ENCODE measurements at places on chromosomes 13 and 19.

- DNase-seq = no peak
Observed at GRCh38 chr13:93715866-93716265, 489.3 kb downstream of the GPC6 start.

DNA sequence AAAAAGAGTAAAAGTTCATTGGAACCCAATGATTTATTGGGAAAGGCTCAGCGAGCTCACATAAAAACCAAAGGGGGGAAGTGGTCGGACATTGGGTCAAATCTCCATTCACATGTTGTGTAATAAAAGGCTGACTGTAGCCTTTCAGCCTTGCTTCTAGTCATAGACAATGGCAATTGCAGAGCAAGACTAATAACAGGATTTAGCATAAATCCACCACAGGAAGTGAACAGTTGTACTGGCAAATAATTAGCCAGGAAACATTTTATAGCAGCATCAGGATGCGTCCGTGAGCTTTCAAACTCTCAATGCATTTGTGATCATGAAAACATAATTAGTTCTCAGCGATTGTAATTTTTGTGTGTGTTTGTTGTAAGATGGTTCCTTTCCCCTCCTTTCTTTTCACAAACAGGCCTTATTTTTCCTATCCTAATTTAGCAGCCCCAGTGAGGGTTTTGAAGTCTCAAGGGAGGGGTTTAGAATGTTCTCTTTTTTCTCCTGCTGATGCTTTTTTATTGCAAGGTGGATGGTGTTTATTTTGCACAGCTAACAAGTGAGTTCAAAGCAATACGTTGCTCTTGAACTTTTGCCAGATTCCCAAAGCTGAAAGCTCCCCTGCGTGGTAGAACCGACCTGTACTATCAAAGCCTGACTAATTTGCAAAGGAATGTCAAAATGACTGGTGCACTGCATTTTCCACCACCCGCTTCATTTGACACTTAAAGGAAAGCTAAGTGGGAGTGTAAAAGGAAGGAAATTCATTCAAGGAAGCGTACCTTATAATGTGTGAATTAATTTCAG lies 105.6 kb downstream of the SPRY2 start:
- DNase-seq = no peak

DNA sequence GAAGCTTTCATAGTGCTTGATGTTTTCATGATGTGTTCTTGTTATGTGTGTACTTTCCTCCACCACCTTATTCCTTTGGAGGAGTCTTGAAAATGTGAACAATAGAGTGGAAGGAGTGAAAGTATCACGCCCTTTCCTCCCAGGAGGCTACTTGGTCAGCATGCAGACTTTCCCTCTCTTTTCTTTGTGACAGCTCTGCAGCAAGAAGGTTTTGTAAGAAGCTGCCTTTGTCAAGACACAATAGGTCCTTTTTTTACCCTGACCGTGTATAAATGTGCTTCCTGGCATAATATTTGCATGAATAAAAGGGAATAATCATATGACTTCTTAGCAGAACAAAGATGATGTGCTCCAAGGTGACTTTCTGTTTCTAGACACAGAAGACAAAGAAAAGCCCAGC lies 882.6 kb upstream of the SLITRK5 start:
- no peak for DNase-seq

DNA sequence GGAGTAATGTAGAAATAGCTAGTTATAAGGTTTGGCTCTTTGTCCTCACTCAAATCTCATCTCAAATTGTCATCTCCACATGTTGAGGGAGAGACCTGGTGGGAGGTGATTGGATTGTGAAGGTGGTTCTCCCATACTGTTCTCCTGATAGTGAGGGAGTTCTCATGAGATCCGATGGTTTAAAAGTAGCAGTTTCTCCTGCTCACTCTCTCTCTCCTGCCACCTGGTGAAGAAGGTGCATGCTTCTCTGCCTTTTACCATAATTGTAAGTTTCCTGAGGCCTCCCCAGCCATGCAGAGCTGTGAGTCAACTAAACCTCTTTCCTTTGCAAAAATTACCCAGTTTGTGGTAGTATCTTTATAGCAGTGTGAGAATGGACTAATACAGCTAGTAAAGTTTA lies 849.4 kb downstream of the DACH1 start:
- no peak for DNase-seq

DNA sequence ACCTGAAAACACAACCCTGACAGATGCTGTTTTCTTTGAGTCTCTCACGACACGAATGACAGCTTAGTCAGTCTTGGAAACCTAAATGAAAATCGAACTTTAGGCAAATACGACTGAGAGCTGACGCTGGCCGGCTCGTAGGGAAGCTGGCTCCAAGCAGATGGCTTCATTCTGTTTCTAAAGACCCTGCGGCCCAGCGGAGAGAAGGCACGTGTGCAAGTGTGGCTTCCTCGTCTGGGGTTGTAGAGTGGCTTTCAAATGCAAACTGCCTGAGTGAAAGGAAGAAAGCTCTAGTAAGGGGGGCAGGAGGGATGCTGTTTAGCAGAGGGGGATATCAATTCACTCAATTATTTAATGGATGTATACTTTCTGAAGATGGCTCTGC lies 26.1 kb upstream of the TIMM44 start:
- no peak for DNase-seq

- no peak for DNase-seq
Observed at GRCh38 chr13:67152085-67152484, 78.1 kb downstream of the PCDH9 start.

DNA sequence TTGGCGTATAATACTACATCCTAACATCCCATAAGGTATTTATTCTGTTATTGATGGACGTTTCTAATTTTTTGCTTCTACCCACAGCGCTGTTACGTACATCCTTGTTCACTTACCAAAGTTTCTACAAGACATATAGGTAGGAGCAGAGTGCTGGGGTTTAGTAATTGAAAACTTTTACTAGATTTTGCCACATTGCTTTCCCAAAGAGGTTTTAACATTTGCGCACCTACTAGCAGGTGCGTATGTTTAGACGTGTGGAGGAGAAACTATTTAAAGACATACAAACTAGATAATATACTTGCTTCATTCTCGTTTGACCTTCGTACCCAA lies 559 bp upstream of the RPL21 start:
- no peak for DNase-seq

DNA sequence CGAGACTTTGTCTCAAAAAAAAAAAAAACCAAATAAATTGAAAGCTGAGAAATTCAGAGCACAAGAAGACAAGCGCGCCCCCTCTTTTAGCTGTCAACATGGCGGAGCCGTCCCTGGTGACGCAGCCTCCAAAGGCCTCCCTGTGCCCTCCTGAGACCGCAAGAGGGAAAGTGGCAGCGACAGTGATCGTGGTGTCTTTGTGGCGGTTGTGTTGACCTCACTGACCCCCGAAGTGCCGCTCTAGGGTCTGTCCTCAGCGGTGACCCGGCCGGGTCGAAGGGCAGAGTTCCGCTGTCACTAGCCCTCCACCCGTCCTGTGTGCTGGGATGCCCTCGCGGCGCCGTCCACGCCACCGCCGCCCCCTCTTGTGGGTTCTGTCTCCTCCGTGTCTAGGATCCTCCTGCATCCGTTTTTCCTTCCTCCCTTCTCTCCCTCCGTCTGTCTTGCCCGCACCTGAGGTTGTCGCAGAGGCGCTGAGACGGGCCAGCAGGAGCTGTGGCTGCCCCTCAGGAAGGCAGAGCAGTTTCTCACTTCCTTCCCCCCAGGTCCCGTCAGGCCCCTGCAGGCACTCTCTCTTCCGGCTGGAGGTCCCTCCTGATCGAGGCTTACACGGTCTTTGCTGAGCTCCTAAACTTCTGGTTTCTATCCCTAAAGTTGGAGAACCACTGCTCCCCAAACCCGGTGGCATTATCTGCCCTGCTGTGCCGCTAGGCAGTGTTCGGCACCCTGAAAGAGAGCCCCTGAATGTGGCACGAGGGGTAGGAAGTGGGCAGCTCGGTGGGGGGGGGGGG lies 7.2 kb downstream of the UHRF1 start:
- DNase-seq = no peak

DNA sequence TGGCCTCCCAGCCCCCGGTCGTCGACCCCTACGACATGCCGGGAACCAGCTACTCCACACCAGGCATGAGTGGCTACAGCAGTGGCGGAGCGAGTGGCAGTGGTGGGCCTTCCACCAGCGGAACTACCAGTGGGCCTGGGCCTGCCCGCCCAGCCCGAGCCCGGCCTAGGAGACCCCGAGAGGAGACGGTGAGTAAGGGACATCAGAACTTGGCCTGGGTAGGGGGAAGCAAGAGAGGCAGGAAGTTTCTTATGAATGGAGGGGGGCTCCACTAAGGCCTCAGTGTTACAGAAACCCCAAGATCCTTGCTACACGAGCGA lies 2.9 kb downstream of the FOSB start:
- no peak for DNase-seq

GRCh38 chr13:109333893-109334651 lies 452.3 kb downstream of the IRS2 start:
- DNase-seq = no peak

All from AG09309 (cell line).